Psoas muscle (tissue), 8 donors: ENCODE measurements at places on chromosomes 1 and 21. TPM values are rescaled to one million over a fixed set of nuclear protein-coding genes. Genes with fewer than 3 reads are reported as not detected.

EXTL2 gene
- polyA plus RNA-seq: 11.7 TPM

POU3F1 gene
- 0.21 TPM for polyA plus RNA-seq

PSMB2 gene
- polyA plus RNA-seq: 117 TPM

KIRREL1 gene
- polyA plus RNA-seq: 1.8 TPM

CCDC27 gene
- polyA plus RNA-seq: 0.03 TPM

LRRC71 gene
- polyA plus RNA-seq: 0.03 TPM

PLEKHA6 gene
- polyA plus RNA-seq: 0.92 TPM

CASQ2 gene
- 84.0 TPM for polyA plus RNA-seq

DNA sequence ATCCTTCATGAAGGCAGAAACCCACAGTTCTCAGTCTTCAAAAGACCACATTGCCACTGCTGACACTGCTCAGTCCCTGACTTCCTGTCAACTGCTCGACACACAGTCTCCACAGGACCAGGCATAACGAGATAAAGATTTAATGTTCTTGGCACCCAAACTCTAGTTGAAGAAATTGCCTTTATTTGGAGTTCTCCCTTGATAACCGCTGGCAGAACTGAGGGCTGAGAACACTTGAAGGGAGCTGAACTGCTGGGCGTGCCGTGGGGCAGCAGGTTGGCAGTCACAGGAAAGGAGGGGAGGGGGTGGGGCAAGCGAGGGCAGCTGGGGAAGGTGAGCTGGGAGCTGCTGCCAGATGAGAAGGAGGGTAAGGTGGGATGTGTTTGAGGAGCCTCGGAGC, 15.9 kb downstream of the HENMT1 start:
- DNase-seq: no peak

GRCh38 chr1:81126989-81127581, 673.6 kb upstream of the ADGRL2 start:
- DNase-seq: no peak

GRCh38 chr21:36211660-36212512, 55.3 kb downstream of the DOP1B start:
- no peak for DNase-seq

GRCh38 chr21:17440969-17441368, 71.9 kb upstream of the CXADR start:
- DNase-seq: no peak

DNA sequence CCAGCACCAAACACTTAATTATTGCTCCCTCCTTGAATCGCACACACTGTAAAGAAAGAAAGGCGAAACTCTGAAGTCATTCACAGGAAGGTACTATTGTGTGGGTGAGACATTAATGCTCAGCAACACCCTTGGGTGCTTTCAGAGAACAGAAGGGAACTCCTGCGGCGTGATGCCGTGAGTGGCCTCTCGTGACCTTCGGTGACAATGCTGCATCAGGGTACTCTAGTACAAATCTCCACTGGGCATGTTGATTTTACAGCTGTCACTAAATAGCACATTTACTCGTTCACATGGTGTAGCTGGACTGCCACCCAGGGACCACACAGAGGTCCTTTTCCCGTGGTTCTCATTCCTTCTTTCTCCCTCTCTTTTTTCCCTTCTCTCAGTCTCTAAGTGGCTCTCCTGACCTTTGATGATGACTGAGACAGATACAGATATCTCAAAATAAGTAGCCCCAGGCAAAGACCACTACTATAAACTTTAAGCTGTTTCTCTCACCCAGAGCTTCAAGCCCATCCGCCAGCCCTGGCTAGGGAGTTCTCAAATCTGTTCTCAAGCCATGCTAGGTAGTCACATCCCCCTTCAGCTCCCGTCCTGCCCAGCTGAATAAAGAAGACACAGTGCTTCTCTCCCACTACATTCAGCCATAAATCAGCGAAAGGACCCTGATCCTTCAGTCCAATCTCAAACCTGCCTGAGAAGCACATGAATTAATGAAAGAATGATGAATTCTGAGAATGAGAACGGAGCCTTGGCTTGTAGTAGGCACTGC, 223.4 kb upstream of the FMN2 start:
- no peak for DNase-seq

- peak; percentile 89 for DNase-seq
Measured at GRCh38 chr1:156493154-156493631, 7.4 kb downstream of the MEF2D start.

DNA sequence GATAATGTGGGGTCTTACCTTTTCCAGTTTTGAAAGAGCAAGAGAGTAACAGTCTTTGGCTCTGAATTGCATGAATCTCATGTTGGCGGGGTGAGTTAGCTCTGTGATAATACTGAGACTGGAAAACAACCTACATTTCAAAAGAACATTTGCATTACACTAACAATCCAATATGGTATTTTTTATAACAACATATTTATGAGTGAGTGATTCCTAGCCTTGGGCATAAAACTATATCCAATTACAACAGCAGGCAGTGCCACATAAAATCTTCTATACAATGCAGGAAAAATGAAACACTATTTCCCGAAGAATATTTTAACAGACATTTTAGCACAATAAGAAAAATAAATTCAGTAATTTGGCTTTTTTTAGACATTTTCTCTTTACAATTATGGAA, 303.0 kb downstream of the KCNT2 start:
- no peak for DNase-seq

DNA sequence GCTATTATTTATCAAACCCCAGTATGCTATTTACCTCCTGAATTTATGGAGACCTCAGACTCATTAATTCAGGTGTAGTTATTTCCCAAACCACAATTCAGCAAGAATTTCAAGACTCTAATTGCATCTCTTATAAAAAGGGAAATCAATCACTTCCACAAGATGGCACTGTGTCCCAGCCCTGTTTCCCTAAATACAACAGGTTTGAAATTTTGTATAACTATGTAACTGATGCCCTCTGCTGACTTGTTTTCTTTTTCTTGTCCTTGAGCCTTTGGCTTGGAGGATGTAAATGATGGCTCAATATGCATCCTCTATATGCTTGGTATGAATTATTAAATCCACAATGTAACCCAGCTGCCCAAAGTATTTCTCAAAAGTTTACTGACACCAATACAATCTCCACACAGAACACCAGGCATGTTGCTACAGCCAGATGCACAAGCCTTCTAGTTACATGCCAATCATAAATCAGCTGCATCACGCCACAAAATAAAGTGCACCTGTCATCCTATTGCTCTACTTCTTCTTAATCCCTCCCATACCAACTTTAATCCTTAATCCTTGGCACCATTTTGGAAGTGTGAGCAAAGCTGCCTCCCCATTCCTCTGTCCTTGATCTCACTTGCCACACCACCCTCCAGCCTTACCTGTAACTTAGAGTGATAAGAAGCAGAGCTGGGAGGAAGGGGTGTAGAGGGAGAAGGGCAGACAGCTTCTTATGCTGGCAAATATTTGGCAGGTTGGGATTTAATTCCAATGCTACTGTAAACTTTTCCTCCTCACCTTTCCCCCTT, 9.0 kb downstream of the C1orf105 start:
- no peak for DNase-seq

GRCh38 chr1:170305777-170306512, 160.2 kb downstream of the NTMT2 start:
- no peak for DNase-seq

DNA sequence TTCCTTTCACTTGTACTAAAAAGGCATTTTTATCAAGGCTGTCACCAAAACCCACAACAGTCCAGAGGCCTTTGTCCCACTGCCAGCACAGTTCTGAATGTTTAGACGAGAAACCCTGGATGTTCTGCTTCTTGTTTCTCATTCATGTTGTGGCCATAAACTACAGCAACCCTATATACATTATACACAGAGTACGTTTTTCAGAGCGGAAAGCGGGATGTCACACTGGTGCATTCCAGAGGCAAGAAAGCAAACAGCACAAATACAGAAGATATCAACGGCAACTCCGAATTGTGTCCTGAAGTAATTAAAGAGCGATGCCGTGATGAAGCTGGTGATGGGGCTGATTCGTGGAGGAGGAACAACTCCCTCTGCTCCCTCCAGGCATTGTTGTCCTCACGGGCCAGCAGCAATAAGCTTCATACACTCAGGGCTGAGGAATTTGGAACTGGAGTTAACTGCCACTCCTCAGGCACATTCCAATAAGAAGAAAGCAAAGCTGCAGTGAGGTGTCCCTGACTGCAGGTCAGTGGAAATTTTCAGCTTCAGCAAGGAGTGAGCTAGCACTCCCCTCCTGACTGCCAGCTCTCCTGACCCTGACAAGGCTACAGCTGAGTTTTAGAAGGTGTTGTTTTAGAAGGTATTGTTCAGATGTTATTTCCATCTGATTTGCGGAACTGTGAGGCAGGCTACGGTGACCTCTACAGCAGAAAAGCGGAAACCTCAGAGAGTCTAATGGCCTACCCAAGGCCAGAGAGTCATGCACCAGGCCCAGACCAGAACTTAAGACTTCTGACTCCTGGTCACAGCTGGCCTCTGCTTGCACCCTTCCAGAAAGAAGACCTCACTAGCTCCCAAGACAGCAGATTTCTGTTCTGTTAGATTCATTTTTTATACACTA, 149.0 kb downstream of the TGFBR3 start:
- DNase-seq: peak; percentile 59

DNA sequence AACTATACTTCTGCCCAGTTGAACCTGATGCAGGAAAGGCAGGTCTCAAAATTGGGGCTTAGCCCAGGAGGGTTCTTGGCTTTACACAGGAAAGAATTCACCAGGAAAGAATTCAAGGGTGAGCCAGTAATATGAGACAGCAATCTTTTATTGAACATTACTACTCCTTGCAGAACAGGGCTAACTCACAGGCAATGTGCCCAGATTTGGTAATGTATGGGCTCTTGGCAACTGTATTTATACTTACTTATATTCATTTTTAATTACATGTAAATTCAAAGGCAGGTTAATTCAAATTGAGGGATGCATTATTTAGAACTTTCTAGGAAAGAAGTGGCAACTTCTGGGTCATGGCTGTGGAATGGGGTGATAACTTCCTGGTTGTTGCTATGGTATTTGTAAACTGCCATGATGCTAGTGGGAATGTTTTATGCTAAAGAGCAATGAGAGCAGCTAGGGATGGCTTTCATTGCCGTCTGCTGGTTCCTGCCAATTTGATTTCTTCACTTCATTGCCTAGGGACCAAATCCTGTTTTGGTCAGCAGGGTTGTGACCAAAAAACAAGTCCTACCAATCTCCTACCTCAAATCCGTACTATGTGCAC, 107.5 kb downstream of the CHRM3 start:
- no peak for DNase-seq

DNA sequence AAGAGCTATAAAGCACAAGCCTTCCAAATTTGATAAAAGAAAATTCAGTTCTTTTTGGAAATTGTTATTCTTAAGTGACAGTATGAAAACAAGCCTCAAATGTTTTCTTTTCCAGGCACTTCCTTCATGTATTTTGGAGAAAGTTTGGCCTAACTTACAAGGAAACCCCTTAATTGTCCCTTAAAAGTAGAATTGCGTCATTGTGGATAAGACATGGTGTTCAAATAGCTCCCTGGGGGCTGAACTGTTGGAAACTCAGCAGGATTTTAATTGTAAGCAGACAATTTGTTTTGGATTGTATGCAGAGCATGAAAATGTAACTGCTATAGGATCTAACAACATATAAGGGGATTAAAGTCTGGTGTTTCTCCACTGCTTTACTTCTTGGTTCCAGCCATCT, 35.4 kb upstream of the FGGY start:
- no peak for DNase-seq

GRCh38 chr1:23367451-23367790, 2.2 kb downstream of the ZNF436 start:
- DNase-seq: no peak

DNA sequence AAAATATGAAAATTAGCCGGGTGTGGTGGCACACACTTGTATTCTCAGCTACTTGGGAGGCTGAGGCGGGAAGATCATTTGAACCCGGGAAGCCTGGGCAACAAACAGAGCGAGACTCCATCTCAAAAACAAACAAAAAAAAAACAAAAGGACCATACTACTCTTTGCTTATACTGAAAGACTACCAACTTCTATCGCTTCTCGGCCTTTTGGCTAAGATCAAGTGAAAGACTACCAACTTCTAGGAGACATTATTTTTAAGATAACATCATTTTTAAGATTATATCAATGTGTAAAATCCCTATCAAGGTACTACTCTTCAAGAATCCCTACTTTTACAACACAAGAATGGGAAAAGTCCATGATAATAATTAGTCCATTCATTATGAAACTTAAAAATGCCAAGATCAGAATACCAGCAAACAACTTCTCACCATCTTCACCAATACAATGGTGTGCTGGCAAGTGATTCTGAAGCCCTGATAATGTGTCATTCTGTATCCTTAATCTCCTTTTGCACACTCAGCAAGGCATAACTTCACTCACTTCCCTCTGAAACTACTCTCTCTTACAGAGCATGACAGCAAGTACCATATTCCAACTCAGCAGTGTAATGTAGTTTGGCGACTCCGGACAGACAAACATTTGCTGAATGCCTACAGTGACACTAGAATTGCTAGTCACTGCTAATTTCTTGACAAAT, 1.7 kb downstream of the PTP4A2 start:
- no peak for DNase-seq

GRCh38 chr1:244730934-244731434, 78.1 kb downstream of the DESI2 start:
- no peak for DNase-seq

GRCh38 chr1:95532335-95532734, 298.3 kb downstream of the RWDD3 start:
- no peak for DNase-seq

GRCh38 chr1:53583868-53584776, 124.9 kb downstream of the DMRTB1 start:
- DNase-seq: no peak

DNA sequence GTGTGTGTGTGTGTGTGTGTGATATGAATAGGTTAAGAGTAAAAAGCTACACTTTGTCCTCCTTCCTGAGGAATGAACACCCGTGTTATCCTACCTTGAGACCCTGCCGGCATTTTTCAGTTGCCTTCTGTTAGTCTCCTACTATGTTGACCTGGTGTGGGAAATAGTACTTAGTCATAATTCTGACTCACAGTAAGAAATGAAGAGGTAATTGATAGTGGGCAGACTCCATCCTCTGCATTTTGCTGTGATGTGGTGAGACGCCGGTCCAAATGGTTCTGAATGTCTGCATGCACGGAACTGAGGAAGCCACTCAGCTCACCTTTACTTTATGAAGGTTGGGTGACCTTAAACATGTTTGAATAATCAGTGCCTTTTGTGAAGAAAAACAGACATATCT, 12.6 kb downstream of the CD101 start:
- no peak for DNase-seq

DNA sequence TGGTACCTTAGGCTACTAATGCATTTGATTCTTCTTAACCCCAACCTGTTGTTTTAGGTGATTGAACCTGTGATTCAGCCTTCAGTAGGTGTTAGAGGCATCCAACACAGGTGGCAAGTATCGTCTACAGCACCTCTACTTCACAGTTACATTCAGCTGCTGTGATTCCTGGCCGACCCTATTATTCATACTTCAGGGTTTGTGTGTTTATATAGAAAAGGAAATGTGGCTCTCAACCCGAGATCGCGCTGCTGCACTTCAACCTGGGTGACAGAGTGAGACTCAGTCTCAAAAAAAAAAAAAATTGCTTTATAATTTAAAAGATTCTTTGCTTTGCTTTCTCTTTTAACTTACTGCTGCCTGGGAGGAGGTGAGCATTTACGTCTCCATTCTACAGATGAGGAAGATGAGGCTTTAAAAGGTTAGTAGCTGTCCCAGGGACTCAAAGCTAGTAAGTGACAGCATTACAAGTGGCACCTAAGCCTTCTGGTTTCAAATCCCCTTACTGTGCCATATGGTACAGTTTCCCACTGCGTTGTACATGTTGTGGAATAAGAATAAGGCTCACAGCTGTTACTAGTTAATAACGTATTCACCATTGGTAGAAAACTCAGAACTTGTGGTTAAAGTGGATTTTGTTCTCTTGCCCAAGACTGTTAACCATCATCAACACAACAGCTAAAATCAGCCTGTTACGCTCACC, 9.9 kb upstream of the GPR25 start:
- no peak for DNase-seq

- peak; percentile 27 for DNase-seq
Measured at GRCh38 chr1:154786804-154787570, 83.1 kb downstream of the KCNN3 start.
